ENCODE measurements at places on chromosomes 13 and 19.

DNA sequence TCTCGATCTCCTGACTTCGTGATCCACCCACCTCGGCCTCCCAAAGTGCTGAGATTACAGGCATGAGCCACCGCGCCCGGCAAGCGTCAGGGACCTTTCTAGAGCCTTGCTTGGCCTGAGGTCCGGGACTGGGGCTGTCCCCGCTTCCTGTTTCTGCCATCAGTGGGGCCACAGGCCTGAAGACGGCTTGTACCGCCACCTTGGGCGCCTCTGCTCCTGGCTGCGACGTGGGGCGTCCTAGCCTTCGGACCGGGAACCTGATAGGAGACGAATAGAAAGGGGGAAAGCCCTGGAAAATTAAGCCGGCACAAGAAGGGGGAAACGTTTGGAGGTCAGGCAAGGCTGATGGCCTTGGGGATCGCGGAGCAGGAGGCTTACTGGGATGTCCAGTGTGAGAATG lies 35.1 kb downstream of the RNF6 start:
- DNase-seq = no peak

DNA sequence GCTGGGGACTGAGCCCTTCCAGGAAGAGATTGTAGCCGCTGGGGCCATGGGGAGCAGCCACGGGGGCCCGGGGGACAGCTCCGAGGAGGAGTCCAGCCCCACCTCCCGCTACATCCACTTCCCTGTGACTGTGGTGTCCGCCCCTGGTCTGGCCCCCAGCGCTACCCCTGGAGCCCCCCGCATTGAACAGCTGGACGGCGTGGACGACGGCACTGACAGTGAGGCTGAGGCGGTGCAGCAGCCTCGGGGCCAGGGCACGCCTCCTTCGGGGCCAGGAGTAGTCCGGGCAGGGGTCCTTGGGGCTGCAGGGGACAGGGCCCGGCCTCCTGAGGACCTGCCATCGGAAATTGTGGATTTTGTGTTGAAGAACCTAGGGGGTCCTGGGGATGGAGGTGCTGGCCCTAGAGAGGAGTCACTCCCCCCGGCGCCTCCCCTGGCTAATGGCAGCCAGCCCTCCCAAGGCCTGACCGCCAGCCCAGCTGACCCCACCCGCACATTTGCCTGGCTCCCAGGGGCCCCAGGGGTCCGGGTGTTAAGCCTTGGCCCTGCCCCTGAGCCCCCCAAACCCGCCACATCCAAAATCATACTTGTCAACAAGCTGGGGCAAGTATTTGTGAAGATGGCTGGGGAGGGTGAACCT lies 9.6 kb downstream of the IGFLR1 start:
- no peak for DNase-seq

GRCh38 chr13:51453207-51453958 lies 547 bp upstream of the INTS6 start:
- peak; percentile 84 for DNase-seq

DNA sequence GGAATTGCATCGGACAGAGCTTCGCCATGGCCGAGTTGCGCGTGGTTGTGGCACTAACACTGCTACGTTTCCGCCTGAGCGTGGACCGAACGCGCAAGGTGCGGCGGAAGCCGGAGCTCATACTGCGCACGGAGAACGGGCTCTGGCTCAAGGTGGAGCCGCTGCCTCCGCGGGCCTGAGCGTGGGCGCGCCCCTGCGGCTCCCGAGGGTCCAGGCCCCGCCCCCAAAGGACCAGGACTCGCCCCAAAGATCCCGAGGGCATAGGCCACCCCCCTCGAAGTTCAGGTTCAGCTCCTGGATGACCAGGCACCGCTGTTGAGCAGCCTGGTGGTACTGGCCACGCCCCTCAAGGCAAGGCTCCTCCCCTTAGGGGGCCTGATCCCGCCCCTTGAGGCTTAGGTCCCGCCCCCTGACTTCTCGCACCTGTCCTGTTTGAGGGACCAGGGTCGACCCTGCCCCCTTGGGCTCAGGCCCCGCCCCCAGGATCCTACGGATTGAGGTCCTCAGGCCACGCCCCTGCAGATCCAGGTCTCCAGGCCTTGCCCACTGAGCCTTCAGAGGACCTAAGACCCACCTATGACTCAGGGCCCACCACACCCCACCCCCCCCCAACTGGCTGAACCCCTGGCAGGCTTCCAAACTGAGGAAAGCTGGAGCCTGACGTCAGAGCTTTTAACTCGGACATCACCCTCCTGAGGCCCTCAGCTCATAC lies 43.1 kb downstream of the CYP4F22 start:
- no peak for DNase-seq

GRCh38 chr19:23774524-23774971 lies 15.9 kb upstream of the ZNF681 start:
- no peak for DNase-seq

GRCh38 chr19:1833540-1833939 lies 14.7 kb downstream of the REXO1 start:
- no peak for DNase-seq

- no peak for DNase-seq
Observed at GRCh38 chr19:51719251-51719988, 4.4 kb downstream of the HAS1 start.

GRCh38 chr13:113449693-113450347 lies 3.5 kb downstream of the ADPRHL1 start:
- DNase-seq = no peak

DNA sequence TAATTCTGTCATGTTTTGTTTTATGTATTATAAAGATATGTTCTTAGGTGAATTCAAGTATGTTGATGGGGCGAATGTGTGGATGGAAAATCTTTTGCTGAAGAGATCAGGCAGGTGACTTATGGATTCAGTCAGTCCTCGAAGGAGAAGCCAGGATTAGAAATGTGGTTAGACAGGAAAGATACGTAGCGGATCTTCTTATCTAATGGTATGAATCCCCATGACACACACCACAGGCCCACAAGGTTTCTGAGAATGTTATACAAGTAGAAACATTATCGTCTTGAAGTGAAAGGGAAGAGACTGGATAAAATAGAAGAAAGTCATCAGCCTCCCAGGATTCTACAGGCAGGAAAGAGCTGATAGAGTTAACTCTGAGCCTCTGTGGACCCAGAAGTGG lies 69.0 kb upstream of the RFXAP start:
- no peak for DNase-seq

GRCh38 chr19:17829855-17830566 lies 8.7 kb upstream of the INSL3 start:
- no peak for DNase-seq

GRCh38 chr13:91079176-91079575 lies 268.3 kb upstream of the MIR17HG start:
- DNase-seq = no peak

All from NK-92 treated with Interleukin-12 subunit alpha and Interleukin-12 subunit beta, amount 100 ng/mL, for 24 hours (cell line).